ENCODE measurements at places on chromosomes 5 and 9.

GRCh38 chr9:26413611-26414010, 479.0 kb downstream of the CAAP1 start:
- DNase-seq = no peak

- DNase-seq = no peak
Observed at GRCh38 chr9:111646417-111646816, 15.0 kb upstream of the GNG10 start.

DNA sequence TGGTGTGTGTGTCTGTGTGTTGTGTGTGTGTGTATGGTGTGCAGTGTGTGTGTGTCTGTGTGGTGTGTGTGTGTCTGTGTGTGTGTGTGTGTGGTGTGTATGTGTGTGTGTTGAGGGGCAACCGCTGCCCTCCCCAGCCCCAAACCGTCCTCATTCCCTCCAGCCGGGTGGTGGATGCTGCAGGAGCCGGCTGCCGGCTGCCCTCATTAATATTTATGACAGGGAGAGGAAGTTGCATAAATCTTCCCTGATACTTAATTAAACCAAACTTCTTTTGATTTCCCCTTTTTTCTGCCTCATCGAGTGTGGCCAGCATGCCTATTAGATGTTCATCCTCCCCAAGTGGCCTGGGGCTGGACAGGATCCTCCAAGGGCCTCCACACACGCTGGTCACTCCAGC, 121.4 kb upstream of the MVB12B start:
- no peak for DNase-seq

GRCh38 chr5:168209244-168209995, 82.0 kb upstream of the WWC1 start:
- DNase-seq = no peak

- DNase-seq = no peak
Observed at GRCh38 chr9:94031380-94031779, 52.9 kb upstream of the PTPDC1 start.

DNA sequence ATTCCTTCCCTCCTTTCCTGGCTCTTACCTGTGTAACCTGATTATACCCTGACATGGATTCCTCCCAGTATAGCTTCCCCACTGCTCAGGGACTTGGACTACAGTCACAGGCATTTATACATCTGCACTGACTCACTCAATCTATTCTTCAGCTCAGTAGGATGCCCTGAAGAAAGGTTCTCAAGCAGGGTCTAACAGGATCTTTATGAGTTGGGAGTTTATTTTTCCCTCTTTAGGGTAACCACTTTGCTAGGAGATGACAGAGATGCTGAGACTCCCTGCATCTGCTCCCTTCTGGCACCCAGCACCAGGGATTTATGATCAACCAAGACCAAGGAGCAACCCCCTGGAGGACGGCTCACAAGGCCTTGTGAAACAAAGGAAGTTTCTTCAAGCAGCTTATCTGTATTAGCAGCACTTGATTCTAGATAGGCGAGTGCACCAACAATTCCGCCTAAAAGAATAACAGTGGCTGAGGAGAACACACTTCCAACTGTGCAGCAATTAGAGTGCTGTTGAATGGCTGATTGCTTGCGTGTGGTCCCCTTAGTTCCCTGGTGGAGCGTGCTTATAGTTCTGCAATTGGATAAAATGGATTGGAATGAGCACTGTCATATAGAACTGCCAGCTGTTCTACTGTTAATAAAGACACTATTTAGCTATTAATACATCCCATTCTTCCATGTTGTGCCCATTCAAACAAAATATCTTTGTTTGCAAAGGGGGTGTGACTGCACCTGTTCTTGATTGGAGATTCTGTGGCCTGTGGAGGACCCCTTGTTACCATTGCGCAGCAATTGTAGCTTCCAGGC, 482.6 kb downstream of the ZNF608 start:
- DNase-seq = no peak

- no peak for DNase-seq
Observed at GRCh38 chr5:123756318-123756665, 244.3 kb downstream of the CSNK1G3 start.

DNA sequence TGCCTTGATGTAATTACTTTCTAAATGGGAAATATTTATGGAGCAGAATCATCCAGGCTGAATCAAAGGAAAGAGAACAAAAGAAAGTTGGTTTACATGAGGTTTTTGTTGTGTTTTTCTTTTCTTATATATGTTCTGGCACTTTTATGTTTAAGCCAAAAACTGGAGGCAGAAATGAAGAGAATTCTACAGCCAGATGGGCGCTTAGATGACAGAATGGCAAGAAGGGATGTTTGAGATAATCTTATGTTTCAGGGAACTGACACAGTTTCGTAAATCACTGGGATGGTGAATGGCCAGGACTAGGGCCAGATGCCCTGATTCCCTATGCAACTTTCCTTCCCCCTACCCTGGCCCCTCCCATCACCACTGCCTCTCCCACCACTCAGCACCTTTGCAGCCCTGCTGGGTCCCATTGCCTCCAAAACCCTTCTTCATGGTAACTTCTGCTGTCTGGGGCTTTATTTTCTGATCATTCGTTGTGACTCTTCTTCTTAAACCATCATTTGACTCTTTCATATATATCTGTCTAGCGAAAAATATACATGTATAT, 111.8 kb downstream of the EFNA5 start:
- no peak for DNase-seq

- no peak for DNase-seq
Observed at GRCh38 chr5:35810601-35811000, 46.1 kb upstream of the IL7R start.

DNA sequence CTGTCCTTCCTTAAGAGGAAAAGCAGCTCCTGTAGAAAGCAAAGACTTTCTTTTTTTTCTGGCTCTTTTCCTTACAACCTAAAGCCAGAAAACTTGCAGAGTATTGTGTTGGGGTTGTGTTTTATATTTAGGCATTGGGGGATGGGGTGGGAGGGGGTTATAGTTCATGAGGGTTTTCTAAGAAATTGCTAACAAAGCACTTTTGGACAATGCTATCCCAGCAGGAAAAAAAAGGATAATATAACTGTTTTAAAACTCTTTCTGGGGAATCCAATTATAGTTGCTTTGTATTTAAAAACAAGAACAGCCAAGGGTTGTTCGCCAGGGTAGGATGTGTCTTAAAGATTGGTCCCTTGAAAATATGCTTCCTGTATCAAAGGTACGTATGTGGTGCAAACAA, 42.3 kb downstream of the NR4A3 start:
- DNase-seq = no peak

DNA sequence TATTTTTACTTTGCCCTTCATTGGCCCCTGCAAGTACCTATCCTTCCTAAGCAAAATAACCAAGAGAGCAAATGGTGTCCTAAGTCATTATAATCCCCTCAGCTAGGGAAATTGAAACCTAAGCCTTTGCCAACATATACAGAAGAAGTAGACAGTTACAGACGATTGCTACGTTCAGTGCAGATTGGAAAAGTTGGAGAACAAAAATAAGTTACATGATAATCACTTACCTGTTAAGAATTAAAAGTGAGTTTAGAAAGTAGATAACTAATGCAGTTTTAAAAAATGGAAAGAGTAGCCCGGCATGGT, 244.8 kb downstream of the MPDZ start:
- DNase-seq = no peak

GRCh38 chr9:72187121-72187695, 38.0 kb downstream of the GDA start:
- no peak for DNase-seq

- DNase-seq = no peak
Observed at GRCh38 chr5:83353231-83353630, 118.3 kb upstream of the VCAN start.

DNA sequence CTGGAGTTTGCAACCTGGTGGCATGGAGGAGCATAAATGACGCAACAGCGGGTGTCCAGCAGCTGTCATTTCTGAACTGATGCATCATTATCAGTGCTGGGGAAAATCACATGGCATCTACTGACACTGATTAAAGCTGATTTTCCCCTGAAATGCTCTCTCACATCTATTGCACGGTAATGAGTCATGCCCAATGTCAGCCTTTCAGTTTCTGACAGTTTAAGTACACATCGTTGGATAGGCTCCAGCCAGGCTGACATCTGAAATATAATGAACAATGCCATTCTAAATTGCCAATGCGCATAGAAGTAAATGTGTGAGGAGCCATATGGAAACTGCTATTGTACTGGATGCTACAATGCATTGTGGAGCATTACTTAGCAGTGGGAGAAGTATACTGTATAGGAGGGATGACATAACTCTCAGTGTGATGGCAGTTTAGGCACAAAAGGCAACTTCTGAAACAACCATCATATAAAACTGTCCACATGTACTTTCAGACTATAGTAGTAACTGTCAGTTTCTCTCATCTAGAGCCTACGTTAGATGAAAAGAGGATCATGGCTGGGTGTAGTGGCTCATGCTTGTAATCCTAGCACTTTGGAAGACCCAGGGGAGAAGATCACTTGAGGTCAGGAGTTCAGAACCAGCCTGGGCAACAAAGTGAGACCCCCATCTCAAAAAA, 389.3 kb upstream of the DMAC1 start:
- DNase-seq = no peak

DNA sequence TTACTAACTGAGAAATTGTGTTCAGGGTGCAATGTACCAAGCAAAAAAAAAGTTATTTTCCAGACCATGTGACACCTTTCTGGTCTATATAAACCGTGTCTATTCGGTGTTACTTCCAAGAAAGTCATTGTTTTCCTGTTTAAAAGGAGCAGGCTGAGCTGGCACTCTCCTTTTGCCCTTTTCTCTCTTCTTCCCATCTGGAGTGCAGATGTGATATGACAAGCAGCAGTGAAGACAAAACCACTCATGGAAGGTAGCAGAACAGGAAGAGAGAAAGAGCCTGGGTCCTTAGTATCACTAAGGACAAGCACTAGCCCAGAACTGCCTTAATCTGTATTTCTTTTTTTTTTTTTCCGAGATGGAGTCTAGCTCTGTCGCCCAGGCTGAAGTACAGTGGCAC, 25.6 kb downstream of the LYRM7 start:
- DNase-seq = no peak

DNA sequence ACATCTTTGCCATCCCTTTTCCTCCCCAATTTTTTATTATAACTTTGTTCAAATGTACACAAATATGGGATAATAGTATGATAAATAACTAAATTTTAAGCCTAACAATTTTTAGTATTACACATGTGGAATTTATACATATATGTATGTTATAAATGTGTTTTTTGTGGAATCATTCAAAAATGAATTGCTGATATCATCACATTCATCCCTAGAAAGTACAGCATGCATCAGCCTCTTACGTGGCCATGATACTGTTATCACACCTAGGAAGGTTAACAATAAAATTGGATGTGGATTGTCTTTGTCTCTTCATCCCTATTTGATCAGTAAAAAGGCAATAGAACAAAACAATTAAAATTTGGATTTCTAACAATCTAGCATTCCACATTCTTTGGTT, 73.7 kb upstream of the DAP start:
- DNase-seq = no peak

GRCh38 chr5:179259731-179260323, 85.4 kb downstream of the ADAMTS2 start:
- no peak for DNase-seq

DNA sequence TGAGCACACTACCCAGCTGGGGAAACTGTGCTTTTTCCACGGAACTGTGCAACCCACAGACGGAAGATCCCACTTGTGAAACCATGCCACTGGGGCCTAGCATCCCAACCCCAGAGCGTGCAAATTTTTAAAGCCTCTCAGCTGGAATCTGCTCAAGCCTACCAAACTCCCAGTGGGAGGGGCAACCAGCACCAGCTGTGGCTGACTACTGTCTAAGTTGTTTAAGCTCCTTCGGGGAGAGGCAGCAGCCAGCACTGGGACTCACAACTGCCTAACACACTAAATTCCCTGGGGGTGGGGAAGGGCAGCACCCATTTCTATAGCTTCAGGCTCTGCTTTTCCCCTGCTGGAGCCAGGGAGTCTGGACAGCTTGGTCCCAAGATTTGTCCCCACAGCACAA, 287.6 kb upstream of the MSX2 start:
- no peak for DNase-seq

DNA sequence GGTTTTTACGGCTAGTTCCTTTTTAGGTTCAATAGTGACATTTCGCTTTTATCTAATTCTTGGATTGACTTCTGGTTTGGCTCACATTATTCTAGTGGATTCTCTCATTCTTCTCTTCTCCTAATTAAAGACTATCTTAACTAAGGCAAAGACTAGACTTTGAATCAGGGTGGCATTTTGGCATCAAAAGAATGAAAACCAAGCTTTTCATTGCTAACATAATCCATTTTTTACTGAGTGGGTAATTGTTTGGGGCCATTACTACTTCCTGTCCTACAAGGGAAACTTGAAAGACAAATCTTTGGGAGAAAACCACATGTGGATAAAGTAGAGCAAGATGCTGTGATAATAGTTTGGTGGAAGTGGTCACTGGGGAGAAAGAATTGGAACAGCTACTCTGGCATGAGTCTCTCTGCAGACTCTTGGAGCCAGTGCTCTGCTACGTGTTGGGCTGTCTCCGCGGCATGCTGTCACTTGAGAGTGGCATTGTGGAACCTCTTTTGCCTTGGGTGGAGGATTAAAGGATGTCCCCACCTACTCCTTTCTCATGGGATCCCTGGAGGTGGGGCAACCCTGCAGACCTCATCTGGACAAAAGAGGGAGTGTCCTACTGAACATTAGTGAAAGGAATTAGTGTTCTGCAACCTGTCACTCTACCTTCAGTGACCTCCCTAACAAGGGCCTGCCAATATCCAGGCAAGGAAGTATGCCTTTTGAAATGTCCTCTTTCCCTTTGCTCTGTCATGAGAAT, 280.4 kb downstream of the PSAT1 start:
- no peak for DNase-seq

- DNase-seq = no peak
Observed at GRCh38 chr5:153883854-153884611, 154.7 kb downstream of the FAM114A2 start.

GRCh38 chr9:38286357-38286756, 106.1 kb upstream of the ALDH1B1 start:
- no peak for DNase-seq

- DNase-seq = no peak
Observed at GRCh38 chr9:121667214-121667613, 15.8 kb downstream of the DAB2IP start.

DNA sequence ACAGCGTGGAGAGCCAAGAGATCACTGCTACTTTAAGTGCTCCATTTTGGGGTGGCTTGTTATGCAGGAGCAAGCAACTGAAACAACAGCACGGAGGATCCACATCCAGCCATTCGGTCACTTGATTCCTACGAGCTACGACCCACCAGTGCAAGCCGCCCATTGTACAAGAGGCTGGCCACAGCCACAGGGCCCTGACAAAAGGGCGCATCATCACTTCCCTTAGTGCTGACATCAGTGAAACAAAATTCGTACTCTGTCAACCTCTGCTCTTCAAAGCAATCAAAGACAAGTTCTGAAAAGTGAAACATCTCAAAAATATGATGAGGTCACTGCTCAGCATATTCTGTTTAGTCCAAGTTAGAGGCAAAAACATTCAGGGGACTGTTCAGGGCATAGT, 168.4 kb downstream of the GADD45G start:
- no peak for DNase-seq

DNA sequence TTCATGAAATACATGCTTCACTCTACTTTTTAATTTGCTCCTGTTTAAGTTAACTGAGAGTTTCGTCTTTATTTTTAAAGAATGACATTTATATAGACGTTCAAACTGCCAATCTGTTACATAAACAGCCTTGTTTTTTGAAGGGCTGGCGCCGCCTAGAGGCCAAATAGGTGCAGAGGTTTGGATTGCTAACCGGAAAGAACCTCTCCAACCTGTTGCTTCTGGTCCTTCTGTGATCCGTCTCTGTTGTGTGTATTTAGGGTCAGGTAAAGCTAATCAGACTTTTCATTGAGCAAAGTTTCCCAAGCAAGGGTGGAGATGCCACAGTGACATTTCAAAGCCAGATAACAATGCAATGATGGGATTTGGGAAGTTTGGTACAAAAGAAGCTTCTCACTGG, 39.5 kb upstream of the GLIS3 start:
- peak; percentile 57 for DNase-seq

All from stimulated activated CD8-positive, alpha-beta memory T cell treated with anti-CD3 and anti-CD28 coated beads, Interleukin-4, amount 100 ng/mL, for 1 hour (primary cell).